ENCODE measurements at places on chromosomes 5 and 9. TPM values are rescaled to one million over a fixed set of nuclear protein-coding genes. Genes with fewer than 3 reads are reported as not detected.

GRCh38 chr9:122900791-122901190, 4.4 kb downstream of the RC3H2 start:
- no peak for DNase-seq

- no peak for DNase-seq
Measured at GRCh38 chr5:67160985-67161384, 35.6 kb downstream of the CD180 start.

DNA sequence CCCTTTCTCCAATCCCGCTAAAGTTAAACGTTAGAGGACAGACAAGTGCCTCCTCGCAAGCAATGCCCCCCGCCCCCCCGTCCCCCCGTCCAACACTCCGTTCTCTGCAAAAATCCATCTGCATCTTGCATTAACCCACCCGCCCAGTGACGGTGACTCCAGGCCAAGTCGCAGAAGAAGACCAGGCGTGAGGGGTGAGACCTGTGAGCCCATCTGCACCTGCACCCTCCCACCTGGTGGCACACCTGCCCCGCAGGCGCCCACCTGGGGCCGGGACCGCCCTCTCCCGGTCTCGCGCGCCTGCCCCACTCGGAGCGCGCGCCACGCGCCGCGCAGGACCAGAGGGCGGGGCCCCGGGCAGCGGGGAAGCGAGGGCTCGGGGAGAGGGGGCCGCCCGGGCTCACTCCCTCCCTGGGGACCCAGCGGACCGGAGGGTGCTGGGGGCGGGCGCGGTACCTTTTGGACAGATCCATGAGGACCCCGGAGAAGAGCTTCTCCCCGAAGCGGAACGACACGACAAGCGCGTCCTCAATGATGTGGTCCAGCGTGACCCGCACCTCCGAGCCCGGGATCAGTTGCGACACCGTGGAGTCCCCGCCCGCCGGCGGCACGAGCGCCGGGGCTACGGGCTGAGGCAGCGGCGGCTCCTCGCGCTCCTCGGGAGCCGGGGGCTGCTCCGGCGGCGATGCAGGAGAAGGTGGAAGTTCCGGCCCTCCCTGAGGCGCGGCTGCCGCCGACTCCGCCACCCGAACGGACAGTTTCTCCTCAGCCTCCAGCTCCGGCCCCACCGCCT, 705 bp downstream of the PWWP2A start:
- DNase-seq = no peak

GRCh38 chr5:173051746-173052145, 4.4 kb upstream of the CREBRF start:
- no peak for DNase-seq

DNA sequence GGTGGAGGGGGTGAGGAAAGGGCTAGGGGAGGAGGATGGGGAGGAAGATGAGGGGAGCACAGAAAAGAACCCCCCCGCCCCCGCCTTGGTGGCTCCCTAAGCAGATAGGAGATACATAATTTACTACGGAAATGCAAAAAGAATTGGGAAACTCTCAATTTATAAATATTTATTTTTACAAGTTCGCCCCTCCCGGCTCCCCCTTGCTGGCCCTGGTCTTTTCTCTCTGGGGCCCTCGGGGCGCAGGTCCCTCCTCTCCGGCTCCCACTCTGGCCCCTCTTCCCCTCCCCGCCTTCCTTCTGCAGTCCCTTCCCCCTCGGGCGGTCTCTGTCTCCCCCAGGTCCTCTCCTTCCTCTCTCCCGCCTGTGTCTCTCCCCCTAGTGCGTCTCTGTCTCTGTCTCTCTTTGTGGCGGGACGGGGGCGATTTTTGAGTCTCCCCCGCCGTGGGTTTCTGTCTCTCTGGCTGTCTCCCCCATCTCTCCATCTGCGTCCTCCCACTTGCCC, 173.6 kb upstream of the IER5L start:
- DNase-seq = no peak

Gene CAMLG
- 19.8 TPM for total RNA-seq

Gene PSMB7
- 106 TPM for total RNA-seq
